Epithelial cell of esophagus (primary cell): ENCODE measurements at places on chromosomes 11 and 22.

- DNase-seq, result peak; percentile 81
Observed at GRCh38 chr11:113308601-113309000, 5.8 kb upstream of the TTC12 start.

DNA sequence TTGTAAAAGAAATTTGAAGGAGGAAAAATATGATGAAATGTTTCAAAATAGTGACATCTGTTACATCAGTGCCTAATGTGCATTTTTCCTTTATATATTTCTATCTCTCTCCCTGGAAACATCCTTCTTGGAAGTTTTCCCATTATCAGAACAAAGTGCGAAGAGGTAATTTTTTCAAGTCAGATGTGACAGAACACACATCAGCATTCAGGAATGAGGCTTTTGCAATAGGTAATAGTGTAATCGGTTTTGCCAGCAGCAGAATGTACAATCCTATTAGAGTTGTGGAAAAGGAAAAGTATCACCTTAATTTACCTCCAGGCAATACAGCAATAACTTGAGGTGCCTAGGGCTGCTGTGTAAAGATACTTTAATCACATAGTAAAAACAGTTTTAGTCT is 275.8 kb downstream of the FAT3 start:
- peak; percentile 66 for DNase-seq

DNA sequence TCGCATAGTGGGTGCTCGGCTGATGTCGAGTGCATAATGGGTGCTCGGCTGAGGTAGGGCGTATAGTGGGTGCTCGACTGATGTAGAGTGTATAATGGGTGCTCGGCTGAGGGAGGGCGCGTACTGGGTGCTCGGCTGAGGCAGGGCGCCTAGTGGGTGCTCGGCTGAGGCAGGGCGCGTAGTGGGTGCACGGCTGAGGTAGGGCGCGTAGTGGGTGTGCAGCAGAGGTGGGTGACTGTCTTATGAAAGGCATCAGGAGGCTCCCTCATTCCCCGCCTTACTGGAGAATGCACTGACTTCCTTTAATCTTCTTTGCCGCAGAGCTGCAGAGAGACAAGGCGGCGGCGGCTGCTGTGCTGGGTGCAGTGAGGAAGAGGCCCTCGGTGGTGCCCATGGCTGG is 33.8 kb downstream of the ARHGAP8 start:
- DNase-seq, result no peak

DNA sequence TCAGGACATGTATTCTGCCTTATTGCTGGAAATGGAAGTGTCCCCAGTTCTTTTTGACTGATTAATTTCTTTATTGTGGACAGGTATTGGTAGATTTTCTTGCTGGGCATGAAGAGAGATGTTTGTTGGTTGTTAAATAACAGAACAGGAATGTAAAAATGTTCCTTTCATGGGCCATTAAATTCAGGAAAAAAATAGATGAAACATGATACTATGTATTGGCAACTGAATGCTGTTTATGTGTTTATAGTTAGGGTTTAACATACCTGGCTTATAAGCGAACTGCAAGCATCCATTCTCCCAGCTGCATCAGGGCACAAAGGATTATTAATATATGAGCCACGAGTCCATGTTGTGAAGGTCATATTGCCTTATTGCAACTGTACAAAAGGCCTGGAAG is 368.5 kb downstream of the NELL1 start:
- no peak for DNase-seq

DNA sequence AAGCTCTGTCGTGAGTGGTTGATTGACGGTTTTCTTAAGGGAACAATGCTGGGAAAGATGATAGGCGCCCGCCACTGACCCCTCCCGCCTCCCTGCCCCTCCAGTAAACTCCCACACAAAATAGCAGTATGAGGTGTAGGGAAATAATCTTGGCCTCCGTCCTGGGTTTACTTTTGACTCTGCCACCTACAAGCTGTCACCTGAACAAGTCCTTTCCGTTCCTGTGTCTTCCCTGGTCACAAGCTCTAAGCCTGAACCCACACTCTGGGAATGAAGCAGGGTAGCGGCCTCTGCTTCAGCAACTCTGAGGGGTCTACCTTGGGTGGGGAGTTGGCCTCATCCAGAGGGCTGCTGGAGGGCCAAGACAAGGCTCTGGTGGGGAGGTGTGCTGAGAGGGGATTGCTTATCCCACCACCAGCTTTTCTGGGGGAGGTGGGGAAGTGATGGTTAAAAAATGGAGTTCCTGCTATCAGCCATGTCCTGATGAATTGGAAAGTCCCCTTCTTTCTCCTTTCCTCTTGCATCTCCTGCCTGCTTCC is 87.8 kb downstream of the CEP164 start:
- no peak for DNase-seq
